Coronary artery (tissue), 2 donors: ENCODE measurements at places on chromosomes 4 and X.

- DNase-seq, result peak; percentile 54
Observed at GRCh38 chr4:6111354-6111960, 88.9 kb downstream of the JAKMIP1 start.

DNA sequence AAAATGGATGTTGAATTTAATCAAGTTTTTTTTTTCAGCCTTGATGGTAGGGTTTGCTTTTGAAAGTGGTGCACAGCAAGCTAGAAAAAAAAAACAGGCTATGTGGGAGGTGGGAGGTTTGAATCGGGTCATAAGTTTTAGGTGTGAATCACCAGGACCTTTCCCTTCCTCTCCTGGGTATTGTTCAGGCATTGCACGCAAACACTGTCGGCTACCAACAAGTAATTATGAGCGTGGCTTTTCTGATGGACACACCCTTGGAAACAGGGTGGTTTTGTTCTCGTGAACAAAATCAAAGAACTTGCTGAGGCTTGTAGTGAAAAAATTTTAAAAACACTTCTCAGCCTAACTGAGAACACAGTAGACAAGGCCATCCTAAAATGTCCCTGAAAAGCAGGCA is 18.1 kb downstream of the PIR start:
- no peak for DNase-seq

GRCh38 chrX:87517571-87518141 is at the start of gene KLHL4:
Gene KLHL4, plus strand, starts transcription at chrX:87517802. Its CDS starts 92 bp downstream, at chrX:87517894.
- DNase-seq, result no peak

DNA sequence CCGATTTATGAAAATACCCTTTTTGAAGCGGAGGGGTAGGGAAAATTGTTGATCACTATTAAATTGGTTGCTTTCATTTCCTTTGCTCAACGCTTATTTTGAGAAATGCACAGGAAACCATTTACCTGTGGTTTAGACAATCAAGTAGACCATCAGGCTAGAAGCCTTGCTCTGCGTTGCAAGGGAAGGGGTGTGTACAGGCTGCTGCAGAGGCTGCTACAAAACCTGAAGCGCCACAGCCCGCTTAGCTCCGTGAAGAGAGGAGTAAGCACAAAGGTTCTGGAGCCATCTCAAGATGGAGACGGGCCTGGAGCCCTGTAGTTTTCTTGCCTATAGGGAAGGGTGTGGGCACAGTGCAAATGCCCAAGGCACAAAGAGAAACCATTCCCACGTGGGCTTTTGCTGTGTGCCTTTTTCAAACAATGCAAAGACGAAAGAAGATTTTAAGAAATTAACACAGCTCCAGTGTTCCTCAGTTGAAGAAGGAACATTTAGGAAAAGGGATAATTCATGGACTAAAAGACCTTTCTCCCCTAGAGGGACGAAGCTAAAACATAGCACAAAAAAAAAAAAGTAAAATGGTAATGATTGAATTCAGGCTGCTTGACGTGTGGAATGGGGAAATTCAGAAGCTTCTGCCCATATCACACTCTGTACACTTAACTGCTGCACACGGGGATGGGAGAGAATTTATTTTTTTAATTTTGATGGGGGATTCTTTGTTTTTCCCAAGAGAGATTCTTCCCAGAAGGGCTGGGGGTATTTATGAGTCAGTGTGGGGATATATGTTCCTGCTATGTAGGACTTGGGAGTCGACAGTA is 3.5 kb downstream of the TMSB4X start:
- DNase-seq, result no peak

DNA sequence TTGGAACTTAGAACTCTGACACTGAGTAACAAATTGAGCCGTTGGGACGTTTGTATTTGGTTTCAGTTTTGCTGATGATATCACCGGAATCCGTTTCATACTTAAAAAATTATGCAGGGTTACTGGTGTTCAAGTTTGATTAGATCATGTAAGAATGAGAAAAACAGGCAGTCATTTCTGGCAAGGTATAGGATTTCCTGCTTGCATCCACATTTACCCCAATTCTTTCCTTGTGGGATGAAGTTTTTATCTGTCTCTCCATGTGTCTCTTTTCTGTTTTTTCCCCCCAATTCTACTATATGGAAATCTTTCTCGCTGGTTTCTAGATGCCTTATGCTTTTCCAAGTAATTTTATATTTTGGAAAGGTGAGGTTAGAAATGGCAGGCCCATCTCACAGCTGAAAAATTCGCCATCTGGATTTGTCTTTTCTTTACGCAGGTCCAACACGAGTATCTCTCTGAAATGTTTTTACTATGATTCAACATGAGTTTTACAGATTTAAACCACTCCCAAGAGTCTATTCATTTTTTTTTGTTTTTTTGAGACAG is 197.9 kb downstream of the SHOX start:
- DNase-seq, result no peak

DNA sequence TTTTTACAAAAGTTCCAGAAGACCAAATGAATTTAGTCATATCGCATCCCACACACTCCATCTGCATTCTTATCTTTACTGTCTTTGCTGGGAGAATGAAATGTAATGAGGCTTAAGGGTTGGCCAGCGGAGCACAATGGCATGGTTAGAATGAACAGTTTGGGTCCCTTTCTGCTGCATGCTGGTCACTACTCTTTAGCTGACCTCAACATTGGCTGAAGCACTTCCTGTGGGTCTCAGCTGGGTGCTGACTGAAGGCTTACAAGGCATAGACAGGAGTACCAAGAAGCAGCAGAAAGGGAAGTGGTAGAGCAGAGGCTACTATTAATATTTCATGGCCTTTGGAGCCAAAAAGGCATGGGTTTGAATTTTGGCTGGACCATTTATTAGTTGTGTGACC is 159.4 kb upstream of the GPC4 start:
- no peak for DNase-seq

GRCh38 chrX:26848511-26848910 is 614.6 kb downstream of the PPP4R3C start:
- no peak for DNase-seq

- DNase-seq, result no peak
Observed at GRCh38 chrX:12223650-12224049, 85.4 kb downstream of the FRMPD4 start.

DNA sequence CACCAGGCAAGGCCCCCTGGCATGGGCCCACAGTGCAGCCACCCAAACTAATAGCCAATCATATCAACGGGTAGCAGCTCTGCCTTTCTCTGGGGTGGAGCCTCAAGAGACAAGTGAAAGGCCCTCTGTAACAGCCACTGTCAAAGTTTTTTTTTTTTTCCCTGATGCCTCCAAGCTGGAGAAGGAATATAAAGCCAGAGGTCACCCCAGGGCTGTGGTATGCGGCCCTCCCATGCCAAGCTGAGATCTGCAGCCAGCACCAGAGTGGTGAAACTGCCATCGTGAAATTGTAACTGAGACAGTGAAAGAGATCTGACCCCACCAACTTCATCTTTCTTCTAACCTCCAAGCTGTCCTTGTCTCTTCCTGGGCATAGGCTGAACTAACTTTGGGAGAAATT is 407.0 kb downstream of the KLHL4 start:
- no peak for DNase-seq

DNA sequence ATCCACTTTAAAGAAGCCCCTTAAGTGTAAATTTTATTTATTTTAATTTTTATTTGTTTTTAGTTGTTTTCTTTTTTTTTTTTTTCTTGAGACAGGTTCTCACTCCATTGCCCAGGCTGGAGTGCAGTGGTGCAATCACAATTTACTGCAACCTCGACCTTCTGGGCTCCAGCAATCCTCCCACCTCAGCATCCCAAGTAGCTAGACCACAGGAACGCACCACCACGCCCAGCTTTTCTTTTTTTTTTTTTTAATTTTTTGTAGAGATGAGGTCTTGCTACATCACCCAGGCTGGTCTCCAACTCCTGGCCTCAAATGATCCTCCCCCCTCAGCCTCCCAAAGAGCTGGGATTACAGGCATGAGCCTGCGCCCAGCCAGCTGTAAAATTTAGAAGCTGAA is 6.0 kb downstream of the SAT1 start:
- no peak for DNase-seq

- DNase-seq, result no peak
Observed at GRCh38 chrX:153968255-153968654, 3.4 kb downstream of the HCFC1 start.

GRCh38 chr4:3416270-3416669 is 25.5 kb upstream of the HGFAC start:
- no peak for DNase-seq

- no peak for DNase-seq
Observed at GRCh38 chrX:17579026-17579425, 158.3 kb upstream of the SCML1 start.

- DNase-seq, result peak; percentile 79
Observed at GRCh38 chrX:15854080-15854655, 445 bp downstream of the AP1S2 start.

- DNase-seq, result no peak
Observed at GRCh38 chr4:168900080-168900479, 110.0 kb downstream of the CBR4 start.

DNA sequence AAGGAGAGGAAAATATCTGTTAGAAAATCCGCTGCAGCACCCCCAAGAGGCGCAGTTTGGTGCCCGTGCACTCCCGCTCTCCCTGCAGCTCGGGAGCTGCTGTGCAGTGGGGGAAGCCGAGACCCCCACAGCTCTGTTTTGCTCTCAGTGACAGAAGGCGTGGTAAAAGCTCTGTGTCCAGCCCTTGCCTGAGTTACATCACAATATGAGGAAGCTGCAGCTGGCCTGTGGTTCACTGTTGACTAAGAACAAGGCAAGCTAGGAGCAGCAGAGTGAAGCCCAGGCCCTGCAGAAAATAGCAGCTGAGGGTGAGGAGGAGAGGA is 88.5 kb upstream of the ADRA2C start:
- DNase-seq, result no peak

- no peak for DNase-seq
Observed at GRCh38 chr4:96473246-96473645, 633.4 kb downstream of the PDHA2 start.

- no peak for DNase-seq
Observed at GRCh38 chr4:111854494-111855087, 290.7 kb upstream of the FAM241A start.

GRCh38 chrX:68789966-68790365 is 38.9 kb upstream of the EFNB1 start:
- DNase-seq, result no peak

DNA sequence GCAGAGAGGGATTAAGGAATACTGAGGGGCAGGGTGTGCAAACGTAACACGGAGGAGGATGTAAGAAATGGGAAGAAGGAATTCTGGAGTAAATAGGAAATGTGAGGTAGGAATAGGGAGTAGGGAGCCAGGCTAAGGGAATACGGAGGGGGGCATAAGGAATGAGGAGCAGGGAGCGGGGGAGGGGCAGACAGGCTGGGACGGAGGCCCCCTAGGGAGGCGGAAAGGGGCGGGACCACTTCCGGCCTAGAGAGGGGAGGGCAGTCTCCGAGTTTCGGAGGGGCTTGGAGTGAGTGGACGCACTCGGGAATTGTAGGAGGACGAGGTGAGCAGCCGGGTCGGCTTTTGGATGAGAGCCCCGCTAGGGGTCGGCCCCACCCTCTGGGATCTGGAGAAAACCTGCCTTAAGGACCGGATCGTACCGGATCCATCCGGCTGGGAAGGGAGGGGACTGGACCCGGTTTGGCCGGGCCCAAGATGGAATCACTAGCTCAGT is 612 bp downstream of the MAGED2 start:
- DNase-seq, result peak; percentile 76

DNA sequence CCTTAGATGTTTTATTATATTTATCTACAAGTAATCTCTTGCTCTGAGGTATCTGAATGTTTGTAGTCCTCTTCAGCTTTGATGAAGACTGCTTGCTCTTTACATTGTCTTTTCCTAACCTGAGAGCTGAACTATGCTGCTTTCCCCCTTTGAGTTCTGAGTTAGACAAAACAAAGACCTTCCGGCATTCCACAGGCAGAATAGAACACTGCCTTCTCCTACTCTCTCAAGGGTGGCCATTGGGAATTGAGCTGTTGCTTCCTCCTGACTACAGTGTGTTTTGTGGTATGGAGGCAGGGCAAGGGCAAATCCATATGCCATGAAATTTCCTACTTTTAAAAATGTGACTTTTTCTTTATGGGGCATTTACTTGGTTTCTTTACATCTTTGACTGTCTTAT is 841.0 kb downstream of the FAM133A start:
- no peak for DNase-seq

GRCh38 chrX:40521868-40522450 is 58.8 kb upstream of the ATP6AP2 start:
- no peak for DNase-seq

DNA sequence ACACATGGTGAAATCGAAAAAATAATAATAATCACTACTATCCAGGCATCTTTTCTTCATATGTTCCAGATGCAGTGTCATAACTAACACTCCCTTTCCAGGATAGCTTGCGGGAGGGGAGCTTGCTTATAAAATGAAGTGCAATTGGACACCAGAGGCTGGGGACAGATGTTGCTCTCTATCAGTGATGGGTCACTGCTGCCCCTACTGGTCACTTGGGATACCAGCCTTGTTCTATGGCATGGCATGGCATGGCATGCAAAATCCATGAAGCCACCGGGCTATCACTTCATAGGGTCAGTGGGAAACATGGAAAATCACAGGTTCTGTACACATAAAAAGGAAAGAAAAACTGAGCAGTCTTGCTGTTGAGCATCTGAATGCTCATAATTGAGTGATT is 168.1 kb downstream of the GLRA2 start:
- no peak for DNase-seq

GRCh38 chr4:185920171-185920570 is 108.2 kb upstream of the SORBS2 start:
- no peak for DNase-seq

GRCh38 chrX:128634754-128635153 is 582.6 kb upstream of the ACTRT1 start:
- DNase-seq, result no peak

GRCh38 chr4:4585012-4585670 is 43.3 kb upstream of the STX18 start:
- no peak for DNase-seq

DNA sequence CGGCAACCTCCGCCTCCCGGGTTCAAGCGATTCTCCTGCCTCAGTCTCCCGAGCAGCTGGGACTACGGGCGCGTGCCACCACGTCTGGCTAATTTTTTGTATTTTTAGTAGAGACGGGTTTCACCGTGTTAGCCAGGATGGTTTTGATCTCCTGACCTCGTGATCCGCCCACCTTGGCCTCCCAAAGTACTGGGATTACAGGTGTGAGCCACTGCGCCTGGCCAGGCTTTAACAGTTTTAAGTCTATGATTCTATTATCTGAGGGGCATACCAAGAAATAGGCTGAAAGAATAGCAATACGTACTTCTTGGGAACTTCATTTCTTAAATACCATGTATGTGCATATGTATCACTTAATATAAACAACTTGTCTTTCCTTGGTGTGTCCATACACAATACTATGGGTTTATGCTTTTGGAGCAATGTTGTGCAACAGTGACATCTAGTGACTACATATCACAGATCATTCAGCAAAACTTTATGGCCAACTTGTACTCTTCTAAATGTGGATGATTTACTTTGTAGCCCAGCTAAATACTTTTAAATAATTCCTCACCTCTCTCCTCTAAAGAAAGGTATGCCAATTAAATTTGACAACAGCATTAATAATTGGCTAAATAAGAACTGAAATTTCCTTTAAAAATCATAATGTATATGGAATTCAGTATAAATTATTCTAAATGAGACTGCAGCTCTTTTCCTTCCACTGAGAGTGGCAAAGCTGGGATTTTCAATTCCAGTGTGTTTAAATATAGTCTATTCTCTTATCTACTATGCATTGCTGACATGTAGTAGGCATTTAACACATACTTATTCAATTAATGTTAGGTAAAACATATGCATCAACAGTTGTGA is 10.4 kb downstream of the SLC9B1 start:
- no peak for DNase-seq

GRCh38 chr4:128560754-128561495 is 248.6 kb upstream of the JADE1 start:
- DNase-seq, result no peak

- no peak for DNase-seq
Observed at GRCh38 chrX:53251307-53251706, 26.3 kb upstream of the KDM5C start.
